Stimulated activated CD8-positive, alpha-beta memory T cell treated with anti-CD3 and anti-CD28 coated beads, Interleukin-2, amount 100 ng/mL, for 1 hour (primary cell): ENCODE measurements at places on chromosomes 1 and 21.

DNA sequence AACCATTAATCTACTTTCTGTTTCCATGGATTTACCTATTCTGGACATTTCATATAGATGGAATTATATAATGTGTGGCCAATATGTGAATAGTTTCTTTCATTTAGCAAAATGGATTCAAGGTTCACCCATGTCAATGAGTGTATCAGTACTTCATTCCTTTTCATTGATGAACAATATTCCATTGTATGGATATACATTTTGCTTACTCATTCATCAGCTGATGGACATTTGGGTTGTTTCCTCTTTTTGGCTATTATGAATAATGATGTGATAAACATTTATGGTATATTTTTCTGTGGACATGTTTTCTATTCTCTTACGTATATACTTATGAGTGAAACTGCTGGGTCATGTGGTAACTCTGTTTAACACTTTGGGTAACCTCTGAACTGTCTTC is 97.8 kb downstream of the SCMH1 start:
- DNase-seq: no peak

DNA sequence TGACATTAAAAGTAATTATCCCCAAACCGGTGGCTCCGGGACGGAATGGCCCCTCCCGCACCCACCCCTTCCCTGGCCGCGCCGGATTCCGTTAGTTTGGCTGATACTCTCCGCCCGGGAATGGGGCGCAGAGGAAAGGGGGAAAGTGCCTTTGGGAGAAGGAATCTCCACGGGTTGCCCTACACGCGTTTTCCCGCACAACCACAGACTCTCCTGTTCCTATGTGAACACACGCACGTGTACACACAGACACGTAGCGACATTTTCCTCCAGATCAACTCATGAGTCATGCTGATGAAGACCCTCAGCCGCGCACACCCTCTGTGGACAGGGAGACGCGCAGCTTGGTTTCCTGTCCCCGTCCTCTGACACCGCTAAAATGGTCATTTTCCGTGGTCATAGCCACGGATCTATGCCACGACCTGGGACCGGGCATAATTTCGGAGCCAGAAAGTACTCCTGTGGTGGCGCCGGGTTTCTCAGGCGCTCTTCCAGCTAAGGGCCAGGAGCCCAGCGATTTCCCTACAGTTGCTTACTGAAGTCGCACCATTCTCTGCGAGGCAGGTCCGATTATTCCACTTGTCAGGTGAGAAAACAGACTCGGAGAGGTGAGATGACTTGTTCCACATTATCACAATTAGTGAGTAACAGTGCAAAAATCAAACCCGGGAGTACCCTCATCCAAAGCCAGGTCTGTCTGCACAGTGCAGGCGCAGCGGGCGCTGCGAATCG is 4.0 kb upstream of the DMRTA2 start:
- DNase-seq: no peak

GRCh38 chr1:84619383-84620102 is 45.3 kb upstream of the CTBS start:
- DNase-seq: no peak

GRCh38 chr1:17579951-17580939 is 40.7 kb downstream of the ARHGEF10L start:
- DNase-seq: no peak

- DNase-seq: no peak
Observed at GRCh38 chr1:52203935-52204625, 62.2 kb downstream of the ZFYVE9 start.

- no peak for DNase-seq
Observed at GRCh38 chr1:30305519-30305918, 417.9 kb downstream of the MATN1 start.

- no peak for DNase-seq
Observed at GRCh38 chr1:244727871-244728474, 75.0 kb downstream of the DESI2 start.

DNA sequence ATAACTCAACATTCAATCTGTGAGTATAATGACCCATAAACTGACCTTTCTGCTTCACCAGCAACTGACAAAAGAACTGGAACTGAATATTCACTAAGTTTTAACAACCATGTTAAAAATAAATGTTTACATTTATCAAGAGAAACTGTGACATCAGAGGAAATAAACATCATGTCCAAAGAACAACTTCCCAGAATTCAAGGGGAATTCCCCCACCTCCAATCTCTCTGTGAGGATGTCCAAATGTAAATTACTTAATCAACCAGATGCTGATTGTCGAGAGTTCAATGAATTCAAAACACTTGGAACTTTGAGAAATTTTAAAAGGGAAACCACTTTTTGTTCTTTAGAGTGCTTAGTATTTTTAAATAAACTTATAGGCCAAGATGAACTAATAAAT is 365.6 kb upstream of the ADGRL2 start:
- no peak for DNase-seq

GRCh38 chr1:85363521-85363920 is 87.1 kb upstream of the BCL10 start:
- DNase-seq: no peak

GRCh38 chr21:25296252-25296651 is 311.0 kb downstream of the MRPL39 start:
- no peak for DNase-seq

DNA sequence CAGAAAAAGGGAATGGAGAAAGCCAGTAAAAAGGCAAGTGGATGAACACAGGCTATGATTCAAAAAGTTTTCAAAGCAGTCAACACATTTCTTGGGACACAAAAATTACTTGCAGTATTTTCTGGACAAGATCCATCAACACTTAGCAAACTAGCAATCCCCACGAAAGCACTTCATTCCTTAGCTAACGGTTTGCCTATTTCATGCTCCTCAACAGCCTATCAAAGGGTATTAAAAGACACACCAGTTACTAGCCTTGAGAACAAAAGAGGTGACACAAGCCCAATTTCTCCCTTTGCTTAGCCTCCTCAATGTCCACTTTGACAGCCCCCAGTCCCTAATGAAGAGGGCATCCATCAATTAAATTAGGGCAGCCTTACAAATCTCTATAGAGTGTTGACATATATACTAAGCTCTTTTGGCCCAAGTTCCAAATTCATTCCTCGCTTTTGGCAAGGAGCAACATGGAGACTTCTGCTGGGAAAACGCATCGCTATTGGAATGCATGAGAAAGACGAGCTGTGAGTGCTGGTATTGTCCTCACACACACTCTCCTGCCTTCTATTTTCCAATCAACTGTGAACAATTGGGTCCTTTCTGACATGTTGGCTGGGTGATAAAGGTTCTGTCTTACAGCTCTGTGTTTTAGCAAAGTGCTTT is 180.0 kb downstream of the TNR start:
- DNase-seq: no peak

GRCh38 chr1:181160998-181161870 is 72.7 kb downstream of the IER5 start:
- DNase-seq: no peak

DNA sequence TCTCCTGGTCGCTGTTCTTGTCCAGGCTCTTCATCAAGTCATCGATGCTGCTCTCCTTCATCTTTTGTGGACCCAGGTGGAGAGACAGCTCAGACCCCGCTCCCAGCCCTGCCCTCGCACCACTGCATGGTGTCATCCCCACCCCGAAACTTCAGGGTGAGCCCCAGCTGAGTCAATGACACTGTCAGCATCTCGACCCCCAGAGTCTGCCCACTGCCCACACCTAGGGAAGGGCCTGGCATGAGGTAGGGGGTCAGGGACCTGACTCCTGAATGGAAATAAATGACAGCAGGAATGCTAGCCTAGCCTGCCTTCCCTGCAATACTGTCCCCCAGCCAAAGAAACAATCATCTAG is 1.6 kb upstream of the S100A6 start:
- no peak for DNase-seq
